ENCODE measurements at places on chromosomes 4 and X.

DNA sequence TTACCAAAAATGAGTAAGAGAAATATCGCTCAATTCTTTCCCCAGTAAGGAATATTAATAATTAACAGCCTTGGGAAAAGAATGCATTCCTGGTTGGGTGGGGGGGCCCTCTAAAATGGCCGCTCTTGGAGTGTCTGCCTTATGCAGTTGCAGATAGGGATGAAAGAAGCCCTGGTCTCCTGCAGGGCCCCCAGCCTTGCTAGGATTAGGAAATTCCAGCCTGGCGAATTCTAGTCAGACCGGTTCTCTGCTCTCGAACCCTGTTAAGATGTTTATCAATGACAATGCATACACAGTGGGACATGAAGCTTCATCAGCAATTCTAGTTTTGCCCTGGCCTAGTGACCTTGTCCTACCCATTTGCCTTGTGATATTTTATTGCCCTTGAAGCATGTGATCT lies 1047.7 kb upstream of the GRID2 start:
- no peak for DNase-seq

DNA sequence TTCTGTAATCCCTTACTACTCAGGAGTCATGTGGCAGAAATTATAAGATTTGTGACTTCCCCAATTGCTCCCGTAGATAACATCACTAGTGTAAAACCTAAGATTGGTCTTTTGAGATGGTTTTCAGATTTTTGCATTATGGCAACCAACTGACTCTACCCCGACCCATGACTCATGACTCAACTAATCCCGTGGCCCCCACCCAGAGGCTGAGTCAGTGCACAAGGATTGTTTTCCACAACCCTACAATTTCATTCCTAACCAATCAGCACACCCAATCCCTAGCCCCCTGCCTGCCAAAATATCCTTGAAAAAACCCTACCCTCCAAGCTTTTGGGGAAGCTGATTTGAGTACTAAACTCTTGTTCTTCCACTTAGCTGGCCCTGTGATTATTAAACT lies 109.4 kb upstream of the FAM9C start:
- no peak for DNase-seq

- no peak for DNase-seq
These were observed 113.5 kb downstream of the PDGFC start for GRCh38 chr4:156858071-156858470.

GRCh38 chr4:177464026-177464425 lies 21.8 kb upstream of the AGA start:
- DNase-seq, result no peak

DNA sequence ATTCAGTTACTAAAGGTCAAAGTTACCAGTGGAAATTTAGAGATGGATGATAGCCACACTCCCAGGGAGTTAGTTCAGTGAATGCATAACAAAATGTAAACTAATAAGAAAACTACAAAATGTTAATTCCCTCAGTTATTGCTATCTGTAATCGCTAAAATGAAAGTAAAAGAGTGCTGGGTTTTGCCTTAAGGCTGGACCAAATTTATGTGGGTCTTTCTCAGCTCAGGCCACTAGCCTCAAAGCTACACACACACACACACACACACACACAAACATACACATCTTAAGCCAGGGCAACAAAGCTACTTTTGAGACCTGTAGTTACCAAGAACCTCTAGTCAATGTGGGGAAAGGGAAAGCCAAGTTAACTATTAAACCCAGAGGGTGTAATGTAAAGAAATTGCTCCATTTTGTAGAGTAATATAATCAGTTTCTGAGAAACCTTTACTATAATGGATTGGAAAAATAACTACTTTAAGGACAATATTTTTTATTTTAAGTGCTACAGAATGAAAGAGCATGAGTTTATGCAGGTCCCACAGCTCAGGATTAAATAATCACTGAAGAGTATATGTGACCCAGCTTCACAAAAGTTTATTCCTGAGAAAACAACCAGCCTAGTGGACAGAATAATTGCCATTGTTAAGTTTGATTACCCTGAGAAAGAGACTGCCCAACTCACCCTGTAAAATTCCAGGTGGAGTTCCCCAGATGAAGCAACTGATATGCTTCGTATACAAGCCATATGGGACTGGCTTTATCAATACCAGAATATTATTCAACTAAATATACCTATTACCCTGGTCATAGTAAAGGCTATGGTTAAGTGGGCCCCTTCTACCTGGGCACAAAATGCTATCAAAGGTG lies 8.9 kb upstream of the UGT2A3 start:
- no peak for DNase-seq

DNA sequence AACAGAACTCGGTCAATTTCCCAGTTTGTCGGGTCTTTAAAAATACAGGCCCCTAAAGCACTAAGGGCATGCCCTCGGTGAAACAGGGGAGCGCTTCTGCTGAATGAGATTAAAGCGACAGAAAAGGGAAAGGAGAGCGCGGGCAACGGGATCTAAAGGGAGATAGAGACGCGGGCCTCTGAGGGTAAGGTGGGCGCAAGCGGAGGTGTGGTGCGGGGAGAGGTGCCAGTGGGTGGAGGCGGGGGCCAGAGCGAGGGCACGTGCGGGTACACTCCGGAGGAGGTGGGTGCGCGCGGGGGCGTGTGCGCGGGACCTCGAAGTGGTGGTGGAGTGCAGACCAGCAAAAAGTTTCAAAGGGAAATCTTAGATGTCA lies 787 bp upstream of the TET2 start:
- no peak for DNase-seq

DNA sequence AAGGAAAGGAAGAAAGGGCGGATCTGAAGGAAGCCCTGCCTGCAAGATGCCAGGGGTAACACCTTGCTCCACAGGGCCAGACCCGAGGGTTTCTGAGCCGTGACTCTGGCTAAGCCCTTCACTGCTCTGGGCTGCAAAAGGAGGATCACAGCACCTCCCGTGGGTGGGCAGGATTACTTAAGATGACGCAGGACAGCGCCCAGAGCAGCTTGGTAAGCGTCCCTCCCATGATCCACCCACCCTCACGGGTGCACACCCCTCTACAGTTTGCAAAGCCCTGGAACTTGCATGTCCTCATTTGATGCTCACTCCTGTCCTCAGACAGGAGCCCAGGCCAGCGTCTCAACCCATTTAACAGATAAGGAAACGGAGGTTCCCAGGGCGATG lies 64.9 kb downstream of the CRMP1 start:
- no peak for DNase-seq

- DNase-seq, result no peak
These were observed 41.2 kb upstream of the ENOX2 start for GRCh38 chrX:130944230-130944629.

- DNase-seq, result no peak
These were observed 211.3 kb upstream of the RPS6KA3 start for GRCh38 chrX:20477836-20478524.

DNA sequence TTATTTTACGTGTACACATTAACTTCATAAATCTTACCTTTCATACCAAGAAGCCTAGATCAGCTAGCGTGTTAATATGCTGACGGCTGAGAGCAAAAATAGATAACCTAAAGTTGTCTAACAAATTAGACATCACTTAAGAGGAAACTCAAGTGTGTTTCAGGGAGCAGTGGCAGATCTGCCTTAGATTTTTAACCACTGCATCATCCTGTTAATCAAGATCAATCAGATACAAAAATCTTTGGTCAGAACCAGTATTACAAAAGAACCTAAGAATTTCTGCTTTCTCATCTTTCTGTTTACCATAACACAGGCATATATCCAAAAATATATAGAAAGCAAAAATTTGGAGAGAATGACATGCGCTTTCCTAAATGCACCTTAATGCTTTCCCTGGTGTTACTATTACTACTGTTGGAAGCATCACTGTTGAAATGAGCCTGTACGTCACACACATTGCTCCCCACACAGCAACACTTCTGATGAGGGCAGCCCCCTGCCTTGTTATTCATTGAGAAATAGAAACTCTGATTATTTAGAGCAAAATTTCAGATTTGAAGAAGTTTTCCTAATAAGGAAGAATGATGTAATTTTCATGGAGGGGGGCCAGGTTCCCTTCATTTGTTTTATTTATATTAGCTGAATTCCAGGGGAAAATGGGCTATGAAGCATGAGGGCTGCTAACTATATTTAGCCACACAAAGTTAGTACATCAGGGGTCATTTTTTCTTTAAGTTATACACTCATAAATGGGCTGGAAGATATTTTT lies 152.3 kb downstream of the CBR4 start:
- no peak for DNase-seq

DNA sequence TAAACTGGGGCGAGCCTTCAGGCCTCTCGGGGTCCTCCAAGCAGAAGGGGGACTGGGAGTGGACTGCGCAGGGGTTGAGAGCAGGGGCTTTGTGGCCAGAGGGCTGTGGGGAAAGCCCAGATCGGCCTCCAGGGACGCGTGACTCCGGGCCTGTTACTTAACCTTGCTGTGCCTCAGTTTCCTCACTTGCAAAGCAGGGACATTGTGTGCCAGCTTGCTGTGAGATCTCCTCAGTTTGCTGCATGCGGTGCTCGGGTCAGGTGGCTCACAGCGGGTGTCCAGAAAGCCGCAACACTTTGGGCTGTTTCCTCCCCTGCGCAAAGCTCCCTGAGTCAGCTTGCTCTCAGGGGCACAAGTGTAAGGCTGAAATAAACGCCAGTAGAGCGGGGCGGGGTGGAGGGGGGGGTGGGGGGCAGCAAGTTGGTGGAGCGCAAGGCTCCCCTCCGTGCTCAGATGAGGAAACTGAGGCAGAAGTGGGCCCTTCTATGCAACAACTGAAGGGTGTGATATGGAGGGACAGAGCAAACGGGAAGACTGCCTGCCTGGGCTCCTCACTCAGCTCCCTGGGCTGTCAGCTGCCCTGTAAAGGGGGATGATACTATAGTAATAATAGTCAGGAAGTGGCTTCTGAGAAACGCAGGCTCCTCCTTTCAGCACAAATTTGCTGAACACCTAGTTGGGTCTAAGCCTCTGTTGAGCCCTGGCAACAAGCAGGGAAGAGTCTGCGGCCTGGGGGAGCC lies 101.0 kb downstream of the HMX1 start:
- no peak for DNase-seq

- peak; percentile 20 for DNase-seq
These were observed 30.5 kb downstream of the AFF1 start for GRCh38 chr4:86965019-86965976.

GRCh38 chrX:104565791-104566680 lies at the start of gene IL1RAPL2:
IL1RAPL2 (plus strand) TSS chrX:104566199.
- DNase-seq, result no peak

DNA sequence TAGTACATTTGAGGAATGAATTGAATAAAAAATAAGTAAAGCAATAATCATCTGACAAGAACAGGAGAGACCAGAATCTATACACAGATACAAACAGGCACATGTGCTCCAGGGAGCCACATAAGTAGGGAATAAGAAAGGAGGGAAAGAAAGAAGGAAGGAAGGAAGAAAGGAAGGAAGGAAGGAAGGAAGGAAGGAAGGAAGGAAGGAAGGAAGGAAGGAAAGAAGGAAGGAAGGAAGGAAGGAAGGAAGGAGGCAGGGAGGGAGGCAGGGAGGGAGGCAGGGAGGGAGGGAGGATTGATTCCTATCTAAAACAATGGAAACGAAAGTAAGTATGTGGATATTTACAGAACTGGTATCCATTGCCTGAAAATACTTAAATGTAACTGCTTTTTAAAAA lies 475.8 kb downstream of the NLGN4X start:
- no peak for DNase-seq

DNA sequence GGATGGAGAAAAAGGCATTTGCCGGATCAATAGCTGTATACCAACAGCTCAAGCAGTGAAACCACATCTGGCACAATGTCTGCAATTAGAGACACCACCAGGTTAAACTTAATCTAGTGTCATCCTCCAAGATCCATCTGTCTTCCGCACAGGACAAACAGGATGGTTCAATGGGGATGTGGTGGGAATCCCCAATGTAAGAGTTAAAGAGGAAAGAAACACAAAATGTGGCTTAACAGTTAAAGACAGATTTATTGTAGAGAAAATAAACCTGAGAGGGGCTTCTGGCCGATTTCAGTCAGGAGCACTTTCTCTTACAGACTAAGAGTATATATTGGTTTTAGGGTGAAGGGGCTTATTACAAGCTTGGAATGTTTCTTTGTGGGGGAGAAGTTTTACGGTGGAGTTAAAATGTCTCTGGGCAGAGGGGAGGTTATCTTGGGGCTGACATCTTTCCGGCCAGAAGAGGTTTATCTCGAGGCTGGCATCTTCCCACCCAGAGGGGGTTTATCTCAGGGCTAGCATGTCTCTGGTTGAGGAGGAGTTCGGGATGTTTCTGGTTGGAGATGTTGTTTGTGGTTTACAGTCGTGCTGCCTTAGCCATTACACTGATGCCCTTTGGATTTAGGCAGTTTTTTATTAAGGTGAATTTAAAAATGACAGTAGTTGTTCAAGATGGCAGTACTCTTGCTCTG lies 61.7 kb downstream of the KANTR start:
- no peak for DNase-seq

GRCh38 chr4:70746179-70746839 lies 24.5 kb downstream of the RUFY3 start:
- DNase-seq, result no peak

DNA sequence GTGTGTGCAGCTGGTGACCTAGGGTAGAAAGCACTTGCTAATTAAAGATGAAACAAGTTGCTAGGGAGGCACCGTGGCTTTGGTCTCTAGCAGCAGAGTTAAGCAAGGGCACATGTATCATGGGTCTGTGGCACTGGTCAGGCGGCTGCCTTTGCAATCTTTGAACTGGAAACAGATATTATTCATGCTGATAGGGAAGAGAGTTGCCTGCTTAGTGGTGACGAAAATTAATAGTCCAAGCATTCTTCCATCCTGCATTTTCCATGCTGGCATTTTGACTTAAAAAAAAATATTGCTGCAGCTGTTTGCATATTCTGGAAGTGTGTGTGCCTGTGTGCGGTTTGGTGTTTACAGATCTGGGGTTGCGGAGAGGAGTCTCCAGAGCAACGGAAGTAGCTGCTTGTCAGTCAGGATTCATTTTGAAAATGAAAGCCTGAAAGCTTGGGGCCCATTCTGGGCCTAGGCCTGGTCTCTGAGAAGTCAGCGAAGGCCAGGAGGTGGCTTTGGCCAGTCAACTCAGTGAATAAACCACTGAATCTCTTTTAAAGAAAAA lies 2.3 kb upstream of the SOWAHD start:
- DNase-seq, result no peak

GRCh38 chr4:81049907-81050306 lies 19.4 kb downstream of the BMP3 start:
- no peak for DNase-seq

DNA sequence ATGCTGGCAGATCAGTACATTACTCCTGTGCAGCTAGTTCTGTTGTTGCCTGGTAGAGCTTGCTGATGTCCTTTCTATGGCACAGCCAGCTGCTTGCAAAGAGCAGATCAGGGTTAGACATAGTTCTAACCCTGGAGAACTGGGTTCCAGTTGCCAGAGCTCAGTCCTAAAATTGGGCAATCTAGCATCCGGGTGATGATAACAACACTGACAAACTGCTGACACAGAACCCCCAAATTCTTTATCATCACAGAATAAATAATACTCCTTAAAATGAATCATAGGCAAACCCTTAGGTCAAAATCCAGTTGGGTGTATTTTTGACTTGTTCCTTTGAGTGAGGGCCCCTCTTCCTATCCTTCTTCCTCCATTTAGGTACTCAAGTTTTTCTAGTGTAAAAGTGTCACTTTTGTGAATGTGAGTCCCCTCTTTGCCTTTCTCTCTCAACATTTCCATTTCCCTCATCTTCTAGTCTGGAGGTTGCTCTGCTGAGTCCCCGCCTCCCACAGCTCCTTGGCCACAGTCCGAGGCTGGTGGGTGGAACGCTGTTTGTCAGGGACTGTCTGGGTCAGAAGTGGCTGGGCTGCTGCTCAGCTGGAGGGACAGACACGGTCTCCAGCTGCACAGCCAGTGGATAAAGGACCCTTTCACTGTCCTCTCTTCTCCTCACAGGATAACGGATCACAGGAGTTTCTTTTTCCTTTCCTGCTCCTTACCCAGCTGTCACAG lies 93.6 kb upstream of the RASGEF1B start:
- no peak for DNase-seq
